ENCODE measurements at places on chromosomes 2 and 18. TPM values are rescaled to one million over a fixed set of nuclear protein-coding genes. Genes with fewer than 3 reads are reported as not detected.

DNA sequence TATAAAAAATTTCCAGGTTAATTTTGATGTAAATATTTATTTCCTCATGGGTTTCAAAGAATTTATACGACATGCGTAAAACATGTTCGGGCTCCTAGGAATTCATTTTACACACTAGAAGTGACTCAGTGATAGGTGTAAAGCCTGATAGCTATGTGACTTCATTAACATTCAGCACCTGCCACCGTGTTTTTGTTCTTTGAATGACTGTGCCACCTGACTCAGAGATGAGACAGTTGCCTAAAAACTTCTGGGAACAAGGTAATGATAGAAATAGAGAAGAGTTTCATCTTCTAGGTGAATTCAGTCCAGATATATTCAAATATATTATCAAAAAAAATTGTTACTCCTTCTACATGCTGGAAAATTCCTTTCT lies 10.0 kb downstream of the IL1R2 start:
- no peak overlapping the region for H3K4me3 ChIP-seq
- no peak overlapping the region for H3K27ac ChIP-seq
- no peak for DNase-seq
- peaks cover 4% of the 10 kb centered on the region for H3K4me1 ChIP-seq

DNA sequence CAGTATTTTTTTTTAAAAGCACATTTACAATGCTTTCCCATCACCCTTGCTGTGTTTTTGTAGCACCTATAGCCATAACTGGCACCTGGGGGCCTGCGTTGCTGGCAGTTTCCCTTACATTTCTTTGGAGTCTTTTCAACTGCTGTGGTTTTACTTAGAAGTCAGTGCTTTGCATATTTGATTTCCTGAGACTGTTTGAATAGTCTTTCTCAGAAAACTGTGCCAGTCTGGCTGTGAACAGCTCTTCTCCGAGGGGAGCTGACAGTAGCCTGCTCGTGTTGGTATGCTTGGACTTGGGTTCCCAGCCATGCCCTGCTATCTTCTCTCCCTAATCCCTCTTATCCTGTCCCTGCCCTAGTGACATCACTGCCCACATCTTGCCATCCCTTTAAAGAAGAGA lies 81.5 kb downstream of the DPP4 start:
- peaks cover 6% of the 10 kb centered on the region for H3K4me1 ChIP-seq
- H3K36me3 ChIP-seq, result no peaks in the 10 kb centered on the region
- no peak overlapping the region for H3K4me3 ChIP-seq
- no peaks in the 10 kb centered on the region for H3K27me3 ChIP-seq
- no peak overlapping the region for H3K27ac ChIP-seq

DNA sequence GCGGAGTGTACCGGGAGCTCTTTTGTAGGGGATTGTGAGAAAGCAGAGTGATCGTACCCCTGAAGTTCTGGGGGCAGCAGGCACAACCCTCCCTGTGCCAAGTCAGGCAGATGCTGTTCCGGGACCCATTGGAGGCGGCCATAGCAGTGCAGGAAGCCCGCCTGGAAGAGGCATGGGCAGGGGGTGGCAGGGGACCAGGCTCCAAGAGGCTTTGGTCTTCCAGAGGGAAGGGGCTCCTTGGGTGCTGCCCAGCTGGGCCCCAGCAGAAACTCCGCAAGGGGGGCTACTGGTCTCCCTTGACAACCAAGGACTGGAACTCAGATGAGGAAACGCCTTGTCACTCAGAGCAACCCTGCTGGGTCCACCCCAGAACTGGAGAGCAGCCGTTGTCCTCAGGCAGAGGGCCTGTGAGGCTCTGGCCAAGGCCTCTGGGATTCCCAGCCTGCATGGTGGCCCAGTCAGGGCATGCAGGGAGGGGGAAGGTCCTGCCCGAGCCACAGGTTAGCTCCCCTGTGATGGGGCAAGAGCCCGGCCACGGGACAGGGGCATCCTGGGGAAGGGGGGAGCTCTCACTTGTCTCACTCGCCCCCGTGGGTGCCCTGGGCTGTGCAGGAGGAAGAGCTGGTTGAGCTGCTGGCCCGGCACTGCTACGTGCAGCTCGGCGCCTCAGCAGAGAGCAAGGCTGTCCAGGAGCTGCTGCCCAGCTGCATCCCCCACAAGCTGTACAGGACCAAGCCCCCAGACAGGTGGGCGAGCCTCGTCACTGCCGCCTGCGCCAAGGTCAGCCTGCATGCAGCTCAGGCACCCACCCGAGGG lies 21.0 kb upstream of the GPR17 start:
- no peak overlapping the region for H3K27ac ChIP-seq
- peaks cover 84% of the 10 kb centered on the region for H3K4me1 ChIP-seq
- no peaks in the 10 kb centered on the region for H3K27me3 ChIP-seq
- H3K4me3 ChIP-seq, result no peak overlapping the region
- H3K36me3 ChIP-seq, result no peaks in the 10 kb centered on the region
- no peak for DNase-seq

LTBP1 gene
- polyA plus RNA-seq, result 0.12 TPM

GNAL gene
- polyA plus RNA-seq, result 0.01 TPM

DNA sequence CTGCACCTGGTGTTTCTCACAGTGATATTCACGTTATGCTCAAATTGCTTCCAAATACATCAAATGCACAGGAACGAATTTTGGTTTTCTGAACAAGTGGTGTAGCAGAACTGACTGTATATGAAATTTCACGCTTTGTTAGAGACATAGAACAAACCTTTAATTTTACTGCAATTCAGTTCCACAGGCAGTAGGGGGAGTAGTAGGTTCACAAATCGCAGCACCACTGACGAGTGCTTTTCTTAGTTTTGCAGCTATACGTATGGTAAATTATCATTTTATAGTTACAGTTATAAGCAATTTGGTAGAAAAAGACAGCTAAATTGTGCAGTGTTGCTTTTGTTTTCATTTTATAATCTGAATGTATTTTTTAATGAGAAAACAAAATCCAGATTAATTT lies 113.3 kb downstream of the KIAA1328 start:
- H3K4me3 ChIP-seq, result no peak overlapping the region
- H3K36me3 ChIP-seq, result no peaks in the 10 kb centered on the region
- no peaks in the 10 kb centered on the region for H3K27me3 ChIP-seq
- peak; percentile 8 for DNase-seq

- no peak overlapping the region for H3K4me3 ChIP-seq
- no peaks in the 10 kb centered on the region for H3K36me3 ChIP-seq
- no peak for DNase-seq
- peaks cover 69% of the 10 kb centered on the region for H3K4me1 ChIP-seq
Observed at GRCh38 chr2:130387804-130388203, 31.9 kb downstream of the PTPN18 start.

- H3K27ac ChIP-seq, result no peak overlapping the region
- H3K4me1 ChIP-seq, result peaks cover 30% of the 10 kb centered on the region
- H3K27me3 ChIP-seq, result no peaks in the 10 kb centered on the region
- no peak for DNase-seq
- peaks cover under 1% of the 10 kb centered on the region for H3K36me3 ChIP-seq
Observed at GRCh38 chr18:74252039-74252395, 39.7 kb downstream of the CYB5A start.
